ENCODE measurements at places on chromosomes 16 and 17. TPM values are rescaled to one million over a fixed set of nuclear protein-coding genes. Genes with fewer than 3 reads are reported as not detected.

RPGRIP1L gene
- 22.0 TPM for total RNA-seq

GSDMA gene
- not detected for total RNA-seq

- no peaks in the 10 kb centered on the region for H3K36me3 ChIP-seq
- peak overlapping the region; percentile 71 for H3K27ac ChIP-seq
- H3K4me3 ChIP-seq = peak overlapping the region; percentile 43
- no peaks in the 10 kb centered on the region for H3K27me3 ChIP-seq
These were observed 41.7 kb downstream of the SMPD3 start for GRCh38 chr16:68406458-68407152.

GRCh38 chr17:39212841-39213480 lies 12.8 kb downstream of the STAC2 start:
- H3K36me3 ChIP-seq = no peaks in the 10 kb centered on the region
- H3K27ac ChIP-seq = no peak overlapping the region
- peaks cover 99% of the 10 kb centered on the region for H3K27me3 ChIP-seq
- H3K4me1 ChIP-seq = peaks cover 2% of the 10 kb centered on the region

DNA sequence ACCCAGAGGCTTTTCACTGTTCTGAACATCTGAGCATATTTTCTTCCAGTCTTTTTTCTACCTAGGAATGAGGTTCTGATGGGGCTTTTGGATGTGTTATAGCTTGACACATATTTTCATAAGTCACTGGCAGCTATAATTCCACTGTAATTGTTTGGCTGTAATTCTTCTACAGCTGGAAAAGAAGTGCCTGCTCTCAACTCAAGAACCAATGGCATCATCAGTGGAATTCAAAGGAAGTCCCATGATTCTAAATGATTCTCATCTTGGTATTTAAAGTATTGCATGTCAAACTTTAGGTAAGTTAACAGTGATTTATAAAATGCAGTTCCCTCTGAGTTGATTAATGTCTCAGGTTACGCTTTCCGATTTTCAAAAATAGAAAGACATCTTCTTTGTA lies 16.8 kb downstream of the WIPI1 start:
- no peaks in the 10 kb centered on the region for H3K27me3 ChIP-seq
- no peak overlapping the region for H3K4me3 ChIP-seq
- H3K36me3 ChIP-seq = peaks cover 1% of the 10 kb centered on the region
- DNase-seq = no peak
- H3K4me1 ChIP-seq = peaks cover 17% of the 10 kb centered on the region
- no peak overlapping the region for H3K27ac ChIP-seq

GRCh38 chr16:79393127-79393526 lies 207.4 kb downstream of the MAF start:
- peaks cover 12% of the 10 kb centered on the region for H3K4me1 ChIP-seq
- peak; percentile 45 for DNase-seq
- H3K27ac ChIP-seq = no peak overlapping the region
- peaks cover 33% of the 10 kb centered on the region for H3K27me3 ChIP-seq

DNA sequence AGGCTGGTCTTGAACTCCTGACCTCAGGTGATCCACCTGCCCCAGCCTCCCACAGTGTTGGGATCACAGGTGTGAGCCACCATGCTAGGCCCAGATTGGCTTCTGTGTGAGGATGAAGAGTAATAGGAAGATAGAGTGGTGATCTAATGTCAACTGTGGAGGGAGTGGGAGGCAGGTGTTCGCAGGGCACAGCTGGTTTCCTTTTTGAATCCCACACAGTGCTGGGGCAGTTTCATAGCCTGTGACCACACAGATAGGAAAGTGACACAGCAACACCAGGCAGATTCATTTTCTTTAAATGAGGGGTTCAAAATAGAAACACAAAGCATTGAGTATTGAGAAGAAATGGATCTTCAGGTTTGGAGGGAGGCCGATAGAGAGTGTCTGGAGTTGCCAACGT lies 540.3 kb downstream of the WWOX start:
- H3K4me3 ChIP-seq = no peak overlapping the region
- H3K36me3 ChIP-seq = no peaks in the 10 kb centered on the region
- H3K27ac ChIP-seq = no peak overlapping the region
- H3K4me1 ChIP-seq = peaks cover 25% of the 10 kb centered on the region
- no peak for DNase-seq

GRCh38 chr16:20944861-20945574 lies 44.4 kb downstream of the LYRM1 start:
- H3K27me3 ChIP-seq = no peaks in the 10 kb centered on the region
- H3K4me3 ChIP-seq = no peak overlapping the region
- H3K4me1 ChIP-seq = no peaks in the 10 kb centered on the region
- no peaks in the 10 kb centered on the region for H3K36me3 ChIP-seq

HLF gene
- total RNA-seq = 1.5 TPM
